Fibroblast of skin of left quadriceps (primary cell): ENCODE measurements at places on chromosomes 11 and 22.

DNA sequence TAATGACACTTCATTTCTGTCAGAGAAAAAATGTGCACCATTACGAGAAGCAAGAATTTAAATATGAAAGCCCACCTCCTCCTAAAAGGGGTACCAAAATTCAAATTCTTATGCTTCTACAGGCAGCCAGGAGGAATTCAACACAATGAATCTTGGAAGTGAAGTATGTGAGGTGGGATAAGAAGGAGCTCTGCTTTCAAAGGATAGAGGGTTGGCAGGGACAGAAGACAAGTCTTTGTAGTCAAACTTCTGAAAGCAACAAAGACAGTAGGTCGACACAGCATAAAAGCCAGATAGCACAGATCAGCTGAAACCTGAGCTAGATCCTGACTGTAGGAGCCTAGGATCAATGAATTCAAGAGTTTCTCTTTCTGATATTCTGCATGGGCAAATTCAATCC, 17.4 kb downstream of the NARS2 start:
- DNase-seq, result no peak

DNA sequence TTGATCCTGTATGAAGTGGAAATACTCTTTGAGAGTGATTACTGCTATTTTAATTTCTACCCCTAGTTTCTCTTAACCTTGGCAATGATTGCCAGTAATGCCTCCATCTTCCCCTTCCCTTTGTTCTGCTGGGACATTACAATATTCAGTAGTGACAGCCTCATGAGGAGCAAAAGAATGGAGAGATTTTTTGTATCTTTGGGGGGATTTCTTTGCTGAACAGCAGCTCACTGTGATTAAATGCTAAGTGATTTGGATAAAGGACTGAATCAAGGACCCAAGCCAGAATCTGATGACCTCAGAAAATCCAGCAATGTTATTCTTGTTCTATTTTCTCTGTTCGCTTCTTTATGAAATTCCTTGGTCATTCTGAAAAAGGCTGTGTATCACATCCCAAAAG, 7.0 kb upstream of the SLC1A2 start:
- no peak for DNase-seq

GRCh38 chr11:42967653-42968052, 344.1 kb upstream of the API5 start:
- no peak for DNase-seq

DNA sequence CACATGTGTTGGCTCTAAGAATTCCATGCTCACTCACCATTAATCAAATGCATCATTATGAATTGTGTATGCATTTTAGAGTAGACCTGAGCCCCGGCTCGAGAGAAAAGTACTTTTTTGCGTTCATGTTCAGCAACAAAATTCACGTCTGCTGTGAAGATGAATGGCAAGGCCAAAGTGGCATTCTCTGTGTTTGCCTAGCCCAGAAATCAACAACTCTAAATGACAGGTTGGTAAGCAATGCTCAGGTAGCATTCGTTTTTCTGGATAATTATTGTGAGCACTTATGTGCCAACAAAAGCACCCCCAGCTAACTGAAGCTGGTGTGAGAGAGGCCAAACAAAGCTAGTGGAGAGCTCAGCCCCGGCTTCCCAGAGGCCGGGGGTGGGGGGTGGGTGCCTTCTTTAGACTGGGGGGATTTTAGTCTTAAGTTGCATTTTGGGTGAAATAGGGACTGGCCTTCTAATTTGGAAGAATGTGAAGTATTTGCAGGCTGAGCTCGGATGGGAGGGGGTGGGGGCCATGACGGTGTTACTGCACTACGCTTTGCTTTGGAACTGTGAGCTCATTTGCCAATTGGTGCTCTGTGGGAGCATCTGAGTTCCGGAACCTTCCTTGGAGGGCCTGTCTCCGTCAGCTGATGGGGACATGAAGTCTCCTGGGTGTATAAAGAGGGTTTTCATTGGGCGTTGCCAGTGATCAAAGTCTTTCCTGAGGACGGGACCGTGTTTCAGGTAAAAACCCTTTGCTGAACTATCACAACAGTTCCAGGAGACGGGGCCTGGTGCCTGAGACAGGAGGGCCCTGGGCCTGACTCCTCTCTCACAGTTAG, 29.0 kb upstream of the ALX4 start:
- DNase-seq, result no peak

GRCh38 chr11:63614136-63614671, at the start of gene PLAAT3:
Gene PLAAT3 (minus strand): TSS chr11:63614433. CDS start chr11:63614014, 419 bp downstream.
- no peak for DNase-seq

DNA sequence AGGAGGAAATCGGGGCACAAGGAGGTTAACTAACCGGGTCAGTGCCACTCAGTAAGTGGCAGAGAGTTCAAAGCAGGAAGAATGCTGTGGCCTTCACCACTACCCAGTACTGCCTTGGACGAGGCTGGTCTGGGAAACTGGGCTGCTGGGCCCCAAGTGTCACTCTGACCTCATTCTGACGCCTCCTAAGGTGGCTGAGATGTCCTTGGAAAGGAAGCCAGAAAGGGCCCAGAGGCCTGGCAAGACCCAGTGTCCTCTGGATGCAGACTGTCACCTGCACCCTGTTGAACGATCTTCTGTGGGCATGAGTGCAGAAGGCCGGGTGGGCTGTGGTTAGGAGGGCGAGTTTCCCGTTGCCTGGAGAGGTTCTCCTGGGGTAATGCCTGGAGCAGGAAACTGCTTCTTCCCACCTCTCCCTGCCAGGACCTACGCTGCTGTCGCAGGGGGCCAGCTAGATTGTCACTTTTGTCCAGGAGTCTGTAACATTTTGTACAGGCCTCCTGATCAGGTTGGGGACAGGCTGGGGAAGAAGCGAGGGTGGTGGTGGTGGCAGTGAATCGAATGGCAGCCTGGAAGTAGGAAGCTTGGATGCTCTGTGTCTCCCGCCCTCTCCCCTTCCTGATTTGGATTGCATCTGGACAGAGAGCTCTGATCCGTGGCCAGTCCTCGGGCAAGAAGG, 105.1 kb downstream of the ST3GAL4 start:
- no peak for DNase-seq
